ENCODE measurements at places on chromosomes 4 and X. TPM values are rescaled to one million over a fixed set of nuclear protein-coding genes. Genes with fewer than 3 reads are reported as not detected.

XAGE1A gene
- not detected for total RNA-seq

EGF gene
- total RNA-seq, result under 0.01 TPM

NUP62CL gene
- total RNA-seq, result 0.23 TPM

PAPSS1 gene
- total RNA-seq, result 58.6 TPM

ACOT9 gene
- 86.1 TPM for total RNA-seq

ASB9 gene
- 5.3 TPM for total RNA-seq

GRCh38 chr4:158667651-158668198 is 4.0 kb downstream of the C4orf46 start:
- DNase-seq, result peak; percentile 65

DNA sequence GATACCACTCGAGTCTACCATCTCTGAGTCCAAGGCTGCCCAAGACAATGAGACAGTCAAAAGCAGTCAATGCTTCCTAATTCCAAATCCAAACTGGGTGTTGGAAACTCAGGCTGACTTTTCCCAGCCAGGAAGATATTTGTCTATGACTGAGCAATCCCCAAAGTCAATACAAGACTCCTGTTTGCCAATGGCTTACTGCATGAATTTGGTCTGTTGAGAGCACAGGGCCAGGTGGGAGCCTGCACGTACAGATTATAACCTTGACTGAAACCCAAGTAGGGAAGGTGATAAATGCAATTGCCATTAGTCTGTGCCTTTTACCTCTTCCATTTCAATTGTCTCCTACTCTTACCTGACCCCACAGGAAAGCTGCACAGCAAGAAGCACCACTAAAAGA is 72.6 kb upstream of the PPARGC1A start:
- DNase-seq, result no peak

DNA sequence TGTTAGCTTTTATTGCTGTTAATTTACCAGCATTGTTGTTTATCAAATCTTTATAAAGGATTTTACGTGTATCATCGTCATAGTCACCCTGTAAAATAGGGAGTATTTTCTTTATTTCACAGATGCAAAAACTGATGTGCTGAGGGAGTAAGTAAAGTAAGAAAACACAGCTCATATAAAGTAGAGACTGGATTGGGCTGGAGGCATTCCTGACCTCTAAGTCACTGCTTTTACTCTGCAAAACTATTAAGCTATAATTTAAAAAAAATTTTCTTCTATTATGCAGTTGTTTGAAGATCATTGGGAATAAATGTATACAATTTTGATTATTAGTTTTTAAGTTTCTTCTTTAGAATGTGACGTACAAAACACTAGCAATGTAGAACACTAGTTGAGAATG is 45.9 kb downstream of the NUDT6 start:
- no peak for DNase-seq

DNA sequence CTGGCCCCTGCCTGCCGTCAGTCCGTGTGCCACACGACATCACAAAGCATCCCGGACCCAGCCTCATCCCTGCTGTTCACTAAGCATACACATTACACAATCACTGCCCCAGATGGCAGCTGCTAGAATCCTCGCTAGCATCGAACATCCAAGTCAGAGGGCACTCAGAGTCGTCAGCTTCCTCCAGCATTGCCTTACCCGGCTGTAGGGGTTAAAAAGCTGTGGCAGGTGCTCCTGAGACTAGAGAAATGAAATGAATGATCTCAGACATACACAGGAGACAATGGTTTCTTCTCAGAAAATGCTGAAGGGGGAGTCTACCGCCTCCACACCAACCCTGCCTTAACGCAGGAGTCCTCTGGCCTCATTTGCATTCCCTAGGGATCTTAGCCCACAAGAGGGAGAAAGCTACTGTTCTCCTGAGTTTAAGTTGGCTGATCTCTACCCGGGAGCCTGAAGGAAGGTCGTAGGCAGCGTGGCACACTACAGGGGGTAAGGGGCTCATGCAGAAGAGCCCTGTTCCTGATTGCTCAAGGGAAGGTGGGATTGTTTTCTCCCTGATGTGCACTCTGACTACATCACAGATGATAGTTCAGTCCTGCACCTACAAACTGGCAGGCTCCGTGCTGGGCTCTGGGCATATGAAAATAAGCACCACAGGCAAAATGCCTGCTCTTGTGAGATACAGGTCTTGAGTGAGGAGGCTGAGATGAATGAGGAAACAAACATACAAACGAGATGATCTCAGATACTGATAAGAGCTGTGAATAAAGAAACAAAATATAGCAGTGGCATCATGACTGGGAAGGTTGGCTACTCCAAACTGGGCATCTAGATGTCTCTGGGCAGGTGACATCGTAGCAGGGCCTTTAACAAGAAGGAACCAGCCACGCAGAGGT is 2.6 kb upstream of the KIAA0232 start:
- no peak for DNase-seq

- peak; percentile 13 for DNase-seq
These were observed 210.9 kb upstream of the FAM47A start for GRCh38 chrX:34343001-34343400.

DNA sequence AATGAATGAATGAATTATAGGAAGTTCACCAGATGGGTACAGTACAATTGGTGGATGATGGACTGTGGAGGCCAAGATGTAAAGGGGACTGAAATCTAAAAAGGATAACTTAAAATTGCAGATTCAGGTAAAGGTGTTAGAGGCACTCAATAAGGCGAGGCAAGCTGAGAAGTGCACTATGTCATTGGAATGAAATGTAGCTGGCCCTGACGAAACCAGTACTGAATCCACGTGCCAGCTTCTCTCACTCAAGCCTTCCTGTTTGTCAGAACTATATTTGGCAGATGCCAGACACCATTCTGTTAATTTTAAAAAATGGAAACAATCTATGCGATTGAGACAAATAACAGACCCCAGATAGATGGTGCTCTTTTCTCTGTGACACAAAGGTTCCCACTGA is 1039.1 kb upstream of the TENM3 start:
- DNase-seq, result no peak

GRCh38 chr4:128856246-128856645 is 46.7 kb downstream of the JADE1 start:
- no peak for DNase-seq

GRCh38 chrX:41666251-41666650 is 22.5 kb upstream of the GPR34 start:
- no peak for DNase-seq

All from dermis blood vessel endothelial cell (primary cell).